ENCODE measurements at places on chromosomes 6 and 20.
A peak's percentile ranks its signal among the peaks of the same experiment; 100 is the strongest.

DNA sequence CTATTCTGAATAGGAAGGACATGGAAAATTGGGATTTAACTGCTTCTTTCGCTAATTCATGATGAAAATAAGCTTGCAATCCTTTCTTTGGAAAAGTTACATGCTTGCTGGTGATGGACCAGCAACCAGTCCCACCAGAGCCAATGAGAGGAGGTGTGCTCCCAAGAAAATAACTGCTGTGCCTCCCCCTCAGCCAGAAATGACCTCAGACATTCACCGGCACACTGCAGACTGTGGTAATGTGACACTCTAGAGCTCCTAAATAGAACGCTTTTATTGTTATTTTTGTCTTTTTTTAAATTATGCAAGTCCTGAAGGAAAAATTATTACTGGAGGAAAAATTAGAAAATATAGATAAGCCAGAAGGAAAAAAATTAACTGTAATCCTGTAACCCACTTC lies 2.6 kb downstream of the PYGB start:
- DNase-seq = no peak

GRCh38 chr6:89828988-89829471 lies 650 bp upstream of the CASP8AP2 start:
- no peak for DNase-seq

DNA sequence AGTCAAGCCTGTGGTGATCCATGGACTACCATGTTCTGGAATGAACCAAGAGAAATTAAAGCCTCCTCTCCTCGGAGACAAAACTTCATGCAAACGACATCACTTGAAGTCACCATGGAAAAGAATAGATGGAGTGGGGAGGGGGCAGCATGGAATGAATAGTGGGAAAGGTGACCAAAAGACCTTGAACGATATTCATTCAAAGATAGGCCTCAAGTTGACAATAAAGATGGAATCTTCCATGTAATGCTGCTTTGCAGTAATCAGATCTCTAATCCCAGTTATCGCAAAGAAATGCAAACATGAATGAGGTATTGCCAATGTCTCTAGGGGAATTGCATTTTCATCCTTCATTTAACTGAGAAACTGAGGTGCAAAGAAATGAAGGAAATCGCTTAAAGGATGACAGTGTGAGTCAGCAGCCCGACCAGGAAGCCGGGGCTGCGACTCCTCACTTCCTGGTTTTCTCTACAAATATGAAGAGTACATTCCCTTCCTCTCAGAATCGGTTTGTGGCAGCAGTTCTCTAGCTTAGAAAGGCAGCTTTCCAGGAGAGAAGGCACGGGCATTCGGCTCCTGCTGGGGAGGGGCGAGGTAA lies 65.6 kb upstream of the RREB1 start:
- DNase-seq = no peak

GRCh38 chr6:14732226-14732843 lies 513.5 kb upstream of the JARID2 start:
- no peak for DNase-seq

DNA sequence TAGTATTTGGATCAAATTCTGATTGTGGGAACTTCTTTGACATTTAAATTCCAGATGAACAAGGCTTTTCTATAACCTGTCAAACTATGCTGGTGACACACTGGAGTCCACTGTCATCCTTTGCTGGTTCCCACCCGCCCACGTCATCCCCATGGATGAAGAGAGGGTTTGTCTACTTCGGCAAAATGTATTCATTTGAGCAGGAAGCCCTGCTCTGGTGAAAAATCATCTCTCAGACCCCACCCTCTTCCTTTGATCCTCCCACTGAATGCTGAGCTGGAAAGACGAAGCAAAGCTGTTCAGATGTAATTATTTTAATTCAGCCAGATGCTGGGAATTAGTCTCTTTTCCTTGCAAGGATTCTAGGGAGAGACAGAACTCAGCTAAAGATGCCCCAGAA lies 50.5 kb downstream of the CPNE5 start:
- peak; percentile 60 for DNase-seq

- DNase-seq = peak; percentile 84
Measured at GRCh38 chr6:43075670-43076463, at the start of gene PTK7. Gene PTK7, plus strand, starts transcription at chr6:43076314. Its CDS starts 175 bp downstream, at chr6:43076489.

DNA sequence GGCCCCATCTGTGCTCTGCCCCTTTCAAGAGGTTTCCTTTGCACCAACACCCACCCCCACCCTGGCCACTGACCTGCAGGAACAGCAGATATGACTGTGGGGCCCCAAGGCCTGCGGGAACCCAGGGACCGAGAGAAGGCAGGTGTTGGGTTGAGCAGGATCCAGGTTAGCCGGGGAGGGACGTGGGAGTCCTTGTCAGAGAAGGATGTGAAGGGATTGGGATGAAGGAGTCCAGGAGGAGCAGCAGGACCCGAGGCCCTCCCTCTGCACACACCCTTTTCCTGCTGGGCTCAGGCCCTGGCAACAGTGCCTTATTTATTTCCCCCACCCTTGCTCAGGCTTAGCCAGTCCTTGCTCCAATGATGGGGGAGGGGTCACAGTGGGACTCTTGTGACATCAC lies 193.0 kb upstream of the PROKR2 start:
- no peak for DNase-seq

GRCh38 chr6:10441655-10442009 lies 26.8 kb upstream of the TFAP2A start:
- no peak for DNase-seq

GRCh38 chr6:158244373-158244772 lies 67.9 kb upstream of the TULP4 start:
- no peak for DNase-seq

GRCh38 chr6:4185419-4185818 lies 50.0 kb upstream of the ECI2 start:
- no peak for DNase-seq

- DNase-seq = peak; percentile 18
Measured at GRCh38 chr6:166351715-166352285, 9.5 kb upstream of the SFT2D1 start.

DNA sequence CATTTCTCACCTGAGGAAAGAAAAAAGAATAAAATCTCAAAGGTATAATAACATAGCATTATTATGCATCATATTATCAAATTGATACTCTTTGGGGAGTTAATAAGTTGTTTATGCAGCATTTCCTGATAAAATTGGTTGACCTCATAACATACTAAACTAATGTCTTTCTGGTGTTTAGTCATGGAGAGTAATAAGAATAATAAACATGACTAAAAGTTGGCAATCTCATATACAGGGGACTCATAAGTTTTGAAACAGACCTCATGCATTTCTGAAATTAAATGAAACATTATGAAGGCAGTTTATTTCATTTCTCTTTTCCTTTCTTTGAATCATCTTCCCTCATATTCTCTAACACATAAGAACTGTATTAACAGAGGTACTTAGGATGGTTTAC lies 60.5 kb upstream of the PRDM1 start:
- DNase-seq = peak; percentile 67

DNA sequence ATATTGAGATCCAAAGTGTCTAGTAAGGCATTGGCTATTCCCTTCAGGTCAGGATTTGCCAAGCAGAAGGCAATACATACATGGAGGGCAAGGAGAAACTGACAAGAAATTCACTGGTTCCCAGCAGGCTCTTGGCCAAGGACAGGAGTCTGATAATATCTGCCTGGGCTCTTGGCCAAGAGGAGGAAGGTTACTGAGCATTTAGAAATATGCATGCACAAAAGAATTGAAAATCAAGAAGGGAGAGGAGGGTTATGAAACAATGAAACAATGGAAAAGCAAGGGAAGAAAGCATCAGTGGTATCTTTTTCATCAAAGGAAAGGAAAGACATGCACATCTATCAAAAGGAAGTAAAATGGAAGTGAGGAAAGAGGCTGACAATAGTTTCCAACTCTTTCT lies 42.4 kb downstream of the ARHGAP18 start:
- peak; percentile 78 for DNase-seq

- peak; percentile 5 for DNase-seq
Measured at GRCh38 chr6:135299256-135299655, 118.1 kb downstream of the MYB start.

DNA sequence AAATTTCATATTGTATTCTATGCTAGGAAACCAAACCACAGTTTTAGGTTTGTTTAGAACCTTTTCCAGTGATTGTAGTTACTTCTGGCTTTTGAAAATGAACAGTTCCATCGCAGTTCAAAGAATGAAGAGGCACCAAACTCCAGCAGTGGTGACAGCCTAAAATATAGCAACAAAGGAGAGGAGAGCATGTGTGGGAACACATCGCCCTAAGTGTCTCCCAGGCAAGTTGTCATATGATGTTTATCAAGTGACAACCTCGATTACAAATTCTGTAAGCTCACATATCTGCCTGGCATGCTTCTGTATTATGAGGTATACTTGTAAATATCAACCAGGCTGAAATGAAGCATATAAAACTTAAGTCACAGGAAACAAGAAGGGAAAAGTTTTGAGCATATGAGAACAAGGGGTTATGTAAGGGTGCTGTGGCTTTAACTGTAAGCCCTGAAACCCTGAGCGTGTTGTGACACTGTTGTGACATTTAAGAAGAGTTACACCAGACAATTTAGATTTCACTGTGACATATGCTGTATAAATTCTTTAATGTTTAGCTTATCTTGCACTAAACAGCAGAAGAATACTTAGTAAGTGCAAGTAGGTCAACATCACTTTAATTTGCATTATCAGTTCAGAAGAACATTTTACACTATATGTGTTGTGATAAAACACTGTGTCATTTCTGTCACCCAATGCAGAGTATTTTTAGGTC lies 29.1 kb upstream of the FBXL4 start:
- no peak for DNase-seq

DNA sequence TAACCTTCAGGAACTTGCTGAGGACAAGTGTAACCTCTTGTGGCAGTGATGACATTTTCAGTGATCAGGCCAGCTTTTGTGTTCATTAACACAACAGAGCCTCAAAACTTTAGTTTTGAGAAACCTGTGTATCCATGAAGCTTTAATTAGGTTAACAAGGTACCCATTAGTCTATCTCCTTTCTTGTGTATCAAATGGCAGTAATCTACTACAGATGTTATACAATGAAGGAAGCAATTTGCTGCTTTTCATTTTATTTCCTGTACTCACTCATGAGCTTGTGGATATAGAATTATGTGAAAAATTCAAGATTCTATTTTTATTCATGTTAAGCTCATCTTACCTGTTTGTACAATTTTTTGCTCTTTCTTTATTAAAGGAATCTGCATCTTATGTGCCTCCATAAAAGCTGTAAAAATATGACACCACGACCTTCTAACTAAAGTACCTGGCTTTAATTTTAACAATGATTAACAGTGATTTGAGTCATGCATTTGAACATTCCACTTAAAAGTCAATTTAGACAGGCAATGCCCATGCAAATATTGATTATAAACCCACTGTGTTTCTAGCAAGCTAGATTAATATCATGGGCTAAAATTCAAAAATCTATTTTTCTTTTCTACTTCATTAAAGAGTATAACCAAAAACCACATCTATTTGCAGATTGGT lies 897.3 kb downstream of the KIF16B start:
- no peak for DNase-seq

DNA sequence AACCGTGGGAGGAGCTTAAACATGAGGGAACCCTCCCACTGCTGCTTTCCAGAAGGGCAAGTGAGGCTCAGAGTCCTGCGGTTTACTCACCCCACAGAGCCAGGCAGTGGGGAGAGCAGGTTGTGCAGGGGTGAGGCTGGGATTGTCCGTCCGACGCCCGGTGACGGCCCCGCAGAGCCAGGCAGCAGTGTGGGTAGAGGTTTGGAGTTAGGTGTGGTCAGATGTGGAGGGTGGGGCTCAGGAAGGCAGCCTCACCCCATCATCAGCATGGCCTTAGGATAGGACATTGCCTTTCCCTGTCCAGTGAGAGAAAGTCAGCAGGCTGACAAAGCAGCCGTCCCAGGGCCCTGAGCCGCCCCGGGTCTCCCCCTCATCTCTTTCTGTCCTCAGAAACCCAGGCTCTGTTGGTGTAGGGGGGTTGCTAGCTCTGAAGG lies 234.6 kb downstream of the DLL1 start:
- DNase-seq = no peak

- no peak for DNase-seq
Measured at GRCh38 chr6:169159331-169159730, 94.3 kb downstream of the THBS2 start.

DNA sequence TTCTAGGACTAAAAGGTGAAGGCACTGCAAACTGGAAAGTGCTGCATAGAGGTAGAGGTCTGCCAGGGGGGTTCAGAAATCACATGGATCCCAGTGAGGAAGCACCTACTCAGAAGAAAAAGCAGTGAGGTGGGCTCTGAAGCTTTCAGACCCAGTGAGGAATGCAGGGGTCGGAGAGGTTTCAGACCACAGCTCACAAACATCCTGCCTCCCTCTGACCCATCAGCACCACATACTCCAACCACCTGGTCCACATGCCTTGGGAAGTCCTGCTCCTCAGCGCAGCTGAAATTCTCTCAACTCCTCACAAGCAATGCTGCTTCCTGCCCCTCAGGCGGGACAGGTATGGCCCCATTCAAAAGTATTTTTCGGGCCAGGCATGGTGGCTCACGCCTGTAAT lies 20.2 kb downstream of the MRPL14 start:
- DNase-seq = no peak

GRCh38 chr20:17693444-17694001 lies 6.2 kb upstream of the BANF2 start:
- no peak for DNase-seq

DNA sequence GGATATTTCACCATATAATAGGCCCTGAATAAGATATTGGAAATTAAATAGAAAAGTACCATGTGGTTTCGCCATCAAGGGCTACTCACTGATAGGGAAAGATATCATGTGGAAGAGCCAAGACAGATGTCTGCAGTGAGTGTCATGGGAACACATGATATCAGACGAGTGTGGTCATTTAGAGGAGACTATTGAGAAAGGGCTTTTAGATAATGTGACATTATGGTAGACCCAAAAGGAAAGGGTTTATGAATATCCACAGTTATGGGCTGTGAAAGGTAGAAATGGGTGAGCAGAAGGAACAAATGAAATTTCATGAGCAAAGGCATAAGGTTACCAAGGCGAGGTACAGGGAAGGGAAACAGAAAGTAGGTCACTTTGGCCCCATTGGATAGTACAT lies 182.3 kb upstream of the PRSS16 start:
- no peak for DNase-seq

- no peak for DNase-seq
Measured at GRCh38 chr6:18302561-18303439, 38.5 kb upstream of the DEK start.

GRCh38 chr20:26135325-26136110 lies 438.9 kb upstream of the ZNF337 start:
- DNase-seq = no peak

DNA sequence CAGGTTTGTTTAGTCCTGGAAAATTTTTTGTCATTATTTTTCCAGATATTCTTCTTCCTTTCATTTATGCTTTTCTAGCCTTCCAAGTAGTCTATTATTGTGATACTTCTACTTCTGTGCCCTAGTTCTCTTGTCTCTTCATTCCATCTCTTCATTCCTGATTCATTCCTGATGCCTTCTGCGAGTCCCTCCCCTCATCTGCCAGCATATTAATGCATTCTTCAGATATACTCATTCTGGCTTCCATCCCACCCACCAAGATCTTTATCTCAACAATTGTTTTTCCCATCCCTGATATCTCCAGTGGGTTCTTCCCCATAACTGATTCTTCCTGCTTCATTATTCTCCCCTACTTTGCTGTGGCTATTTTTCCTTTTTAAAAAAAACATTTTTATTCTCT lies 35.2 kb downstream of the ALDH5A1 start:
- DNase-seq = no peak

- peak; percentile 82 for DNase-seq
Measured at GRCh38 chr6:157143171-157143889, 180.0 kb downstream of the TMEM242 start.

Measured in foreskin fibroblast (primary cell).